Stimulated activated CD4-positive, alpha-beta T cell treated with anti-CD3 and anti-CD28 coated beads, Interleukin-4, amount 100 ng/mL, for 1 hour (primary cell): ENCODE measurements at places on chromosomes 5 and 9.

GRCh38 chr5:122880749-122881148 is 35.3 kb downstream of the SNX24 start:
- no peak for DNase-seq

- no peak for DNase-seq
Observed at GRCh38 chr5:41878173-41878572, 7.9 kb upstream of the OXCT1 start.

DNA sequence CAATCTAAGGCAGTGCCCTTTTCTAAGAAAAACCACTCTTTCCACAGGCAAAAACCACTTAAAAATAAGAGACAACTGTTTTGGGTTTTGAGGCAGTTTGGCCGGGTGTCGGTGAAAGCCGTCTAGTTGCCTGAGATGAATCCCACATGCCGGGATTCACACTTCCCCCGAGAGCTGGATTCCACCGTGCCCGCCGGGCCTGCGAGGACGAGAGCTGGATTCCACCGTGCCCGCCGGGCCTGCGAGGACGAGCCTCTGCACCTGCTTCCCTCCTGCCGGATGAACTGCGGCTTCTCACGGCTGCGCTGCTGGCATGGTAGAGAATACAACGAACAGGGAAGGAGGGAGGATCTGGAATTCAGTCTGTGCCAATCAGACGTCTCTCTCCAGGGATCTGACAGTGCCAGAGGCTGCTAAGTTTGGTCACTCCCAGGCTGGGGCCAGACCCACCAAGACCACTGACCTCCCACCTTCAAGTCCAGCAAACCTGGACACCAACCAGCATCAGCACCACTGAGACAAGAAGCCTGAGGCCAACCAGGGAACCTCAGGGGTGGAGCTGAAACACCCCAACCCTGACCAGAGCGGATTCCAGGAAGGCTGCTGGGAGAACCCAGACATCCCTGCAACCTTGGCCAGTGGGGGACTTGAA is 23.0 kb downstream of the VAV2 start:
- no peak for DNase-seq

DNA sequence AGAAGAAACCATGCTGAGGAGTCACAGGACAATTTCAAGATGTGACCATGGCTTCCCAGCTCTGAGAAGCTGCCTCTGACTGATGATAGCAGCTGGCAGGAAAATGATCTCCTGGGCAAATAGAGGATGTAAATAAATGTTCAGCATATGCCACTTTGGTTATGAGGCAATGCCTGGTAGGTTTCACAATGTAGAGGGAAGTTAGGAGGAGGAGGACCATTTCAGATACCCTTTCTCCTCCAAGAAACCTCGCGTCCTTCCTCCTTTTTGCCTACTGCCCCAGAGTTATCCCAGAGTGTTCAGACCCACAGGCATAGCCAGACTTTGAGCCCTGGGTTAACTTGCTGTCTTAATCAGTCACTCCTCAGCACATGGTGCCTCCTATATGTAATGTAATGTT is 541.6 kb upstream of the DAP start:
- DNase-seq = no peak

DNA sequence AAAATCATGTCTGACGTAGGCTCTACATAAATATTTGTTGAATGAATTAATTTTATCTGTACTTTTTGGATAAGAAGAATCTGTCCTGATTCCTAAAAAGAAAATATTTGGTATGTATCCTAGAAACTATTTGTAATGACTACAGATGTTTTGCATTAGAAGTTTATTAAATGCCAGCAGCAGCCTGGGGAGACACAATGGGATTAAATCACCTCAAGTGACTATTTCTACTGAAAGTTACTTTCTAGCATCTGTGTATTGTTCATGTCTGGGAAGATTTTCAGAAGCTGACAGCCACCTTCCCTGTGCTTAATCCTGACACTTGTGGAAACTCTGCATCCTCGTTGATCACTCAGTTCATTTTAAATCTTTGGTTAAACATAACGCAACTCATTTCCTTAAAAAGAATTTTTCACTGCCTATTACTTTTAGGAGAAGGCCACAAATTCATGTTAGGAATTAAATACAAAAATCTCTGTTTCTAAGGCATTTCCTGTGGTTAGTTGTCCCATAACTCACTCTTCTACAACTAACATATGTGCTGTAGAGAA is 209.3 kb upstream of the PPP1R2B start:
- no peak for DNase-seq

DNA sequence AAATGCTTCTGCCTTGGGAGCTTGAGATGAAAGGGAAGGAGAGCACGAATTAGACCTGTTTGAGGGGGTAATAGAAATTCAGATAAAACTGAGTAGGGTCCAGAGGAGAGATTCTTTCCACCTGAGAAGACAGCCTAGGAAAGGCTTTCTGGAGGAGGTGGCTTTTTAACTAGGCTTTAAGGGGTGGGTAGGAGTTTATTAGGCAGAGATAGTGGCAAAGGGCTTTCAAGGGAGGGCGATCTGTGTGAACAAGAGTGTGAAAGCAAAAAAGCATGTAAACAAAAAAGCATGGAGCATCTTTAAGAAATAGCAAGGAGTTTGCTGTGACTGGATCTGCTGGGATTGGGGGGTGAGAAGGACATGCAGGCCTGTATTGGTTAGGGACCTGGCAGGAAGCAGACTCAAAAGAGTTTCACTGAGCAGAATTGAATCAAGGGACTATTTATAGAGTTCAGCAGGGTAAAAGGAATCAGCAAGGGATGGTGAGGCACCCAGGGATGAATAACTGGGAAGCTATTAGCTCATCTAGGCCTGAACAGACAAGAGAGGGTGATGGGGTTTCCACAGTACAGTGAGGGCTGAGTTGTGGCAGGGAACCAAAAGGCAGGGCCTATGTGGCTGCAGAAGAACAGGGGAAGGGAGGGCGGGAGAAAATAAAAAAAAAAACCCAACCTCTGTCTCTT is 18.8 kb downstream of the SLC1A1 start:
- DNase-seq = no peak

- DNase-seq = no peak
Observed at GRCh38 chr9:71685394-71685793, 82.9 kb downstream of the CEMIP2 start.

- DNase-seq = no peak
Observed at GRCh38 chr9:14135421-14135820, 178.5 kb downstream of the NFIB start.

- no peak for DNase-seq
Observed at GRCh38 chr5:169691471-169691870, 54.4 kb downstream of the DOCK2 start.

DNA sequence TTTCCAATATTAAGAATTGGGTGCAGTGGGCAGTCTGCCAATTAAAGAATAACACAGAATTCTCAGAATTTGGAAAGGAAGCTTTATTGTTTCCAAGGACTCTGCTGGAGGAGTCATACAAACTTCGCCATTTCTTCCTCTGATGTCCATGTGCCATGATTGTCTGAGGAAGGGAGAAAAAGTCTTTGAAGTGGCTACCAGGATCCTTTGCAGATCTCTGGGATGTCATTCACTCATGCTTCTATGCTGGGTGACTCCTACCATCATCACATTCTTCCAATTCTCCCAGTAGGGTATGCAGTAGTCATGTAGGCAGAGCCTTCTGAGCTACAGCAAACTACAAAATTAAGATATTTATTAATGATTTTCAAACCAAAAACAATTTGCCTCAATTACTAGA is 3.2 kb upstream of the SMAD5 start:
- DNase-seq = no peak

DNA sequence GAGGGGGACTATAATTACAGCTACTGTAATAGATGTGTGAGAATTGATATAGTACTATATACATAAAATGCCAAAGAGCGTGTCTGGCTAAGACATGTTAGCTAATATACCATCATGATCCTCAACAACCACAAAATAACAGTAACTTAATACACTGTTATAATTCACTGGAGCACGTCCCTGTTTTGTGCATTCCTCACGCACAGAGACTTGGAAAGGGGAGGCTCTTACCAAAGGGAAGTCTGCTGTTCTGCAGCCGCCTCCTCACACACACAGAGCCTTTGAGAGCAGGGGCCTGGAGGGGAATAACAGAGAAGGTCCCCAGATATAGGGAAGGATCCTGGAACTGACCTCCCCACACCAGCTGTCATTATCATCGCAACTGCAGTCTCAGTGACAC is 97.3 kb downstream of the ANKRD18A start:
- no peak for DNase-seq

- no peak for DNase-seq
Observed at GRCh38 chr5:1161108-1161832, 40.1 kb upstream of the SLC6A19 start.

DNA sequence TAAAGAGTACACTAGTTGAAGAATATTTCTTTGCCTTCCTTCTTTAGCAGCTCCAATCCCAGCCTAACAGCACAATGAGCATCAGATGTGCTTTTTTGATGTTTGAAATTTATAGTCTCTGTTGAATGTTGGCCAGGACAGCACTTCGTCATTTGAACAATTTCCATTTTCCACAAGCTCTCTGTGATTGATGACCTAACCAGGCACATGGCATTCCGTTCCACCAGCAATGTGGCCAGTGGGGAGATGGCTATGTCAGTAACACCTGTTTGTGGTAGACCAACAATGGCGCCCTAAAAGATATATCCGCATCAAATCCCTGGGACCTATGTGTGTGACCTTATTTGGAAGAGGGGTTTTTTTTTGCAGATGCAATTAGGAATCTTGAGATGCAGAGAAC is 66.8 kb downstream of the PALM2AKAP2 start:
- no peak for DNase-seq

- DNase-seq = no peak
Observed at GRCh38 chr5:41770799-41771198, 99.4 kb downstream of the OXCT1 start.

- no peak for DNase-seq
Observed at GRCh38 chr5:36055984-36056383, 10.7 kb downstream of the UGT3A2 start.

GRCh38 chr5:17114715-17115599 is 102.5 kb upstream of the BASP1 start:
- DNase-seq = no peak

- DNase-seq = no peak
Observed at GRCh38 chr9:134421888-134422287, 95.6 kb downstream of the RXRA start.
